ENCODE measurements at places on chromosomes 5 and 9.

- DNase-seq = no peak
Observed at GRCh38 chr5:15252331-15252730, 247.6 kb upstream of the FBXL7 start.

- DNase-seq = no peak
Observed at GRCh38 chr9:68728731-68729130, 23.7 kb downstream of the PIP5K1B start.

GRCh38 chr9:3521966-3522365, 3.8 kb downstream of the RFX3 start:
- DNase-seq = no peak

DNA sequence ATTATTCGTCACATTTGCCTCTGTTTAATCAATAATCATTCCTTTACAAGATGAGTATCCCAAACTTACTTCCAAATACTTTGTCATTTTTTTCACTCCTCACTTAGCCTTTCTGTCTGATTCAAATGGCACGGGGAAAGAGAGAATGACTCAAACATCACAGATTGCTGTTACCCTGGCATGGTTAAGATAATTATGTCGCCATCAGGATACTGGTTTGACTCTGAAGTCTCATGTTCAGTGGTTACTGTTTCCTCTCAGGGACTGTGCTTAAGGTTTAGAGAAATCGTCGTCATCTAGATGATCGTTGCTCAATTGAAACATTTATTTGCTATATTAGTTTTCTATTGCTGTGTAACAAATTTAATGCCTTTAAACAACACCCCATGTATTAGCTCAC, 45.2 kb upstream of the RAD23B start:
- no peak for DNase-seq

DNA sequence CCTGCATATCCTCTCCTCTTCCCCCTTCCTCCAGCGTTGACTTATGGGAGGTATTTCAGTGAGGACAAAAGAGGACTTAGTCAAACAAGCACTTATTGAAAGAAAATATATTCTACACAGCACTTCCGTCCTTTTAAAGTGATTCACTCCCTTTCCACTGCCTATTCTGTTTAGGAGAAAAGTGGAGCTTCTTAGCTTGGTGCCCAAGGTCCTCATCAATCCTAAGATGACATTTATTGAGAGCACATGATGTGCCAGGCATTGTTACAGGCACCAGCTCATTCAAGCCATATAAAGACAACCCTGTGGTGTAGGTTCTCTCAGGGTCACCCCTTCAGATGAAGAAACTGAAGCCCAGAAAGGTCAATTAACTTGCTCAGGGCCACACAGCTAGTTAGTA, 95.9 kb downstream of the KCNIP1 start:
- no peak for DNase-seq

DNA sequence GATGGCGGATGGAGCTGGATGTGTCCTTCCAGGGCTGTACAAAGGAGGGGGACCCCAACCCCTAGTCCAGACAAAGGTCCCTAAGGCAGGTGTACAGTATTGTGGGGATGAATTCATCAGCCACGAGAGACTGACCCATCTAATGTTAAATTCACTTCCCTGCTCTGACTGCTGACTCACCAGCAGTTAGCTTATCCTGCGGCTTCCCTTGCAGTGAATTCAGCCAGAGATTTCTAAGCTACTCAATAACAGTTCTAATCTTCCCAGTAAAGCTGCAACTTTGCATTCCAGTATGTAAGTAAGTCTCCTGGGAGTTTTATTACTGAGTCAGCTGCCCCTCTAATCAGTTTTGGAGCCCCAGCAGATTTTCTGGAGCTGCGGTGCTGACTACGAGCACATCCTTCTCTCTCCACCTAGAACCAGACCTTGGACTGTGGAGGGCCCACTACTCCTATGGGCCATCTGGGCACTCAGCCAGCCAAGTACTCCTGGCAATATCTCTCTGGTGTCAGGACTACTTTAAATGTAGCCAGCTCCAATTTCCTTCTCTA, 16.1 kb downstream of the B4GALT1 start:
- DNase-seq = no peak

GRCh38 chr9:114156657-114157421, 1.5 kb downstream of the COL27A1 start:
- DNase-seq = no peak

DNA sequence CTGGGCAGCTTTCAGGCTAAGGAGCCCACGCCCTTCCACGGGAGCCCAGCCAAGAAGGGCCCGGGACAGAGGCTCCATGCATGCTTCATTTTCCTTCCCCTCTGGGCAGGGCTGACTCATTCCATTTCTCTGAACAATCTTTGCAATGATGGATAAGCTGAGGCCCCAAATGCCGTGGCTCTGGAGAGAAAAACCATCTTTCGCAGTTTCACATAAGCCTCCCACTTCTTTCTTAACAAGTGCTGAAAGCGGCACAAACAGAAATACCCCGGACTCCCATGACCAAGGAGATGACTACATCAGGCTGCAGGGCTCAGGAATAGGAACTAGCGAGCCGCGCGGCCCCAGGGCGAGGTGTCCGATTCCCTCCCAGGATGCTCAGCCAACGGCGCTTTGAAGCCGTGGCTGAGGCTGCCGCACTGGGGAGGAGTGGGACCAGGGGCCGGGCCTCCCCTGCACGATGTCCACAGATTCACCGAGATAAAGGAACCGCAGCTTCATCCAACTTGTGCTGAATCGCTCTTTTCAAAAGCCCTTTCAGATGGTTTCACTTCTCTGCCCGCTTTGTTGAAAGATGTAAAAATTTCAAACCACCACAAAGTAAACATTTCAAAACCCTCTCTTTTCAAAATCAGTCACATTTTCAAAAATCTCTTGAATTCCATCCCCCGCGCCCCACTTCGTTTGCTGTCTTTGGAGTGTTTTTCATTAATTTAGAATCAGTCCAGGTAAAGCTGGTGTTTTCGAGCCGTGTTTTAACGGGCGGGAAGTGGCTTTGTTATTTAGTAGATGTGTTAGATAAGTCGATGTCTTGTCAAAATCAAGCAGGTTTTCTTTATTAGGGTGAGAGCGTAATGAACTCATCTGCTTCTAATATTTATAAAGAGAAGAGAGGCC, 96.5 kb upstream of the LMX1B start:
- peak; percentile 30 for DNase-seq

GRCh38 chr9:121182101-121182836, 19.4 kb downstream of the RAB14 start:
- DNase-seq = no peak
